ENCODE measurements at places on chromosomes 2 and 18.

- DNase-seq = no peak
Measured at GRCh38 chr2:226066873-226067272, 667.4 kb downstream of the NYAP2 start.

GRCh38 chr2:23065936-23066335 is 319.0 kb upstream of the KLHL29 start:
- DNase-seq = no peak

DNA sequence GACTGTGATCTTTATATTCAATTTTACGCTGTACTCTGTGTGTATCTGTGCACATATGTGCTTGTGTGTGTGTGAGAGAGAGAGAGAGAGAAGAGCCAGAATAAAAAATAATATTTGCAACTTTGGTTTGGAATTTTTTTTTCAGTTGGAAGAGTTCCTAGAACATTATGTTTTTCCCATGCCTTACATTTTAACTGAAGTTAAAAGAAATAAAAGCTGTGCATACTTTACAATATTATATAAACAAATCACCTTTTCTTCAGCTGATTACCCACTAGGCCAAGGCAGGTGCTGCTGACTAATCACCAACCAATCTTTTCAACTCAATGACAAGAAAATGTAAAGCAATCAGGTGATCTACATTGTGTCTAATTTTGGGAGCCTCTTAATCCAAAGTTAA is 366.3 kb downstream of the NYAP2 start:
- no peak for DNase-seq

DNA sequence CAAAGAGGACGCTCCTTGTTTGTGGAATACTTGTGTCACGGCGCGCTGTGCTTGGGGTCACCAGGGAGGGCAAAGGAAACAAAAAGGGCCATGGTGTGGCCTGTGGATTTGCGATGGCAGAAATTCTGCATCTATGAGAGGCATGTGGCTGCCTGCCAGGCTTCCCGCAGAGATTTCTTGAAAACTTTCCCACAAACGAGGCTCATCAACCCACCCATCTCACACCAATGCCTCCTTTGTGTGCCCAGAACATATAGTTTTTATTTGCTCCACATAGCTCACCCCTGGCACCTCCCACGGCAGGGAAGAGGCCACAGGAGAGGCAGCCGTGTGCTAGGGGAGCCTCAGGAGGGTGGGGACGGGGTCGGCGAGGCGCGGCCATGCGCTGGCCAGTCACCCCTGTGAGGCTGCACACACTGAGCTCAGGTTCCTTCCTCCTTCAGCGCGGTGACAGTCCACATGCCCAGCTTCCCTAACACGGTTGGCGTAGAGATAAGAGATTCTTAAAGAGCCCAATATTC is 100.3 kb downstream of the MBP start:
- DNase-seq = no peak

DNA sequence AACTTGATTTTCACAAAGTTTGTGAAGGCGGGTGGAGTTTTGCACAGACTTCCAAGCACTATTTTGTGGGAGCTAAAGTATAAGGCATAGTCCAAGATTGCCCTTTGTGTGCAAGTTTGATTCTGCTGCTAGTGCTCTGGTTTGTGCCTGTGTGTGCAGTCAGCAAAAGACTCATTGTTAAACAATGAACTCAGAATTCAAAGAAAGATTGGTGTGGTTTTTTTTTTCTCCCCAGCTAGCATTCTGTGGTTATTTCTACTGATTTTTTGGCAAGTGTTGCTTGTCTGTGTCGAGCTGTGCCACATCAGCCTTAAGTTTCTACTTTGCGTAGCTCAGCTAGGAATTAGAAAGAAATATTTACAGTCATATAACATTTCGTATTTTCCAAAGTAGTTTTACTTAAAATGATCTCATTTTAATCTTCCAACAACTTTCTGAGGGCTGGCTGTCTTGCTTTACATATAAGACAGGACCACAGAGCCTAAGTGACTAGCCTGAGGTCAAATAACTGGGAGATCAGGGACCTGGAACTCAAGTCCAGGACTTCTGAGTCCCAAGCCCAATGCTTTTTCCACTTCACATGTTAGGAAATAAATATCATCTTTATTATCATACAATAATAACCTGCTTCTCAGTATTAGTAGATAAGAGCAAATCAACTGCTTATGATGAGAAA is 69.8 kb downstream of the BABAM2 start:
- no peak for DNase-seq

GRCh38 chr2:81196933-81197628 is 892.5 kb upstream of the LRRTM1 start:
- no peak for DNase-seq

- no peak for DNase-seq
Measured at GRCh38 chr2:88638123-88638650, 10.9 kb upstream of the EIF2AK3 start.

DNA sequence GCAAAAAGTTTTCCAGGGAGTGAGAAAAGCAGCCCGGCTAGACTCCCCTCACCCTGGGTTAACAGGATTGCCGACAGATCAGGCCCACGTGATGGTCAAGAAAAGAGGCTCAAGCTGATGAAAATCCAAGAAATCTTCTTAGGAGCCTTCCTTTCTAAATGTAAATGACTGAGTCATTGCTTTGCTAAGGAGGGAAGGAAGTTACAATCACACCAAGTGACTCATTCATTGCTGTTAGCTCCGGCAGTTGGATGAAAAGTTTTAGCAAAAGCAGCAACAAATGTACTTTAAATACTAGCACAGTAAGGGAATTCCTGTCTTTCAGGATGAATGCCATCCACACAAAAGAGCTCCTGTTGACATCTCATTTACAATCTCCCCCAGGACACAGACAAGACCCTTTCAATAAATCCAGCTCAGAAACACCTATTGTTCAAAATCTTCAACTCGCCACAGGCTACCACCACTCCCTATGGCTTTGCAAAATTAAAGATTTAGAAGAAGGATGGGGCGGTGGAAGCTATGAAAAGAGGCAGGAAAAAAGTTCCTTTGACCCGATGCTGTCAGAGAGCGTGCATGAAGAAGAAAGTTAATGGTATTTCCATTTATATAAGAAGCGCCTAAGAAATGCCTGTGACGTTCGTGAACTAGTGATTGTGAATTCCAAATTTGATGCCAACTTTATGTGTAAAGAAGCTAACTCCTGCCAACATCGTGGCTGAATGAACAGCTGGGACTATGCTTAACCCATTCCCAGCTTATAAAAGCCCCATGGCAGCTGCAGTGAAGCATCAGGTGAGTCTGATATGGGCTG is 153.7 kb downstream of the TGIF1 start:
- peak; percentile 68 for DNase-seq

DNA sequence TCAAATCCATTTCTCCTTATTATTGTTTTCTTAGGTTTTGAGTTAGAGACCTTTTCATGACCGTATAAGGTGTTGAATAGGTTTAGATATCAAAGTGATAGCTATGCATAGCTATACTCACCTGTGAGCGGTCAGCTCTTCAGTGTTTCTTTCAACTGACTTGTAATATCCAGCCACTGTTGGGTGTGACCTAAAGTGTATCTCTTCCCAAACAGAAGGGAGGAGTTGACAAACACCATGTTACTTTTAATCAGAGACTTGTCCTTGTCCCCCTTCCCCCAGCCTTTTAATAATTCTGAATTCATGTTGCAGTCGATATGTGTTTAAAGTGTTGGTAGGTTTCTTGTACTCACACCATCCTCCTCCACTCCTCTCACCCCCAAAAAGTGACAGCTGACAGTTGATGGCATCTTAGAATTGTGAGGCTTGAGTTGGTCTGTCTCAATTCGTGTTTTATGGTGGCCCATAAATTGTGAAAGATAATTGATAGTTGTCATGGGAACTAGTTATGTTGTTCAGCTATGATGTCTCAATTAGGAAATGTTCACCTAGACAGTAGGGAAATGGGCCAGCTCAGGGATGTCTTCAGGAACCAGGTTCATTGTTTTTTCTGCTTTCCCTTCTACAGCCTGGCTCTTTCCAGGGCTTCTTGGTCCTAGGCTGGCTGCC is 12.0 kb downstream of the NEDD4L start:
- DNase-seq = no peak

DNA sequence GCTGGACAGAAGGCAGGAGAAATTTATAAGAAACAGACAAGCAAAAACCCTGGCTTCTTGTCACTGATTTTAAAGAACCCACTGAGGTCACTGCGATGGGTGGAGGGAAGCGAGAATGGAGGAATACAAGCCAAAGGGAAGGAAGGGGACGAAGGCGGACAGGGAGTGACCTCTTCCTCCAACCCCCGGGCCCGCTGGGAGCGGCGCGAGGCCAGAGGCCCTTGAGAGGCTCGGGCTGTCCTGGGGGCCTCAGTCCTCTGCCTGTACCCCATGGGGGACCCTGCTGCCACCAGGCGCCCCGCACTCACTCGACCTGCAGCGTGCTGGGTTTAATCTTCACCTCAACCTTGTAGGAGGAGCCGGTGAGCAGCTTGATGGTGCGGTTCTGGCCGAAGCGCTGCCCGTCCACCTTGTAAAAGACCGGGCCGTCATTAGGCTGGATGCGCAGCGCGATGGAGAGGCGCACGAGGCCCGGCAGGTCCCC is 793 bp downstream of the CNRIP1 start:
- DNase-seq = no peak

DNA sequence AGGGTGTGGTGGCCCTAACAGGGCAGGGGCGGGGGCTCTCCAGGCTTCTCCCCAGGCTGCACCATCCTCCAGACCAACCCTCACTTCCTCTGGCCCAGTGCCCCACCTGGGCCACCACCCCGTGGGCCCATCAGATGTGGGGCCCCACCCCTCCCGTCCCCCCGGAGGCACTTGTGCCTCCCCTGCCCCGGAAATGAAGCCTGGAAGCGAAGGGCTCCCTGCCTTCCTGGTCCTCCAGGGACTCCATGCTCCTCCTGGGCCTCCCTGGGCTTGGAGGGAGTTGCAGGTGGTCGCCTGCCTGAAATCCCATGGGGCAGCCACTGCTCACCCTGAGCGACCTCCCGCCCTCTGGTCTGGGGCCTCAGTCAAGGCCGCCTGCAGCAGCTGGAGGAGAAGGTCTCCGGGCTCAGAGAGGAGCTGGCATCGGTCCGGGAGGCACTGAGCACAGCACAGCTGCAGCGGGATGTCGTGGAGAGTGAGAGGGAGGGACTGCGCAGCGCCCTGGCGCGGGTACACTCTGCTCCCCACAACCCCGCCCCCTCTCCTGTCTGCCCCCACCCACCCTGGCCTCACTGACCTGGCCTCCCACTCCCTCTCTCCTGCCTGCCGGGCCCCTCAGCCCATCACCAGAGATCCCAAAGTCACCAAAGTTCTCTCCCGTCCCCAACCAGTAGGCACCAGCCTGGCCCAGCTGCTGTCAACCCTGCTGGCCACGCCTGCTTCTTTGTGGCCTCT is 28.0 kb downstream of the CROCC2 start:
- peak; percentile 6 for DNase-seq

DNA sequence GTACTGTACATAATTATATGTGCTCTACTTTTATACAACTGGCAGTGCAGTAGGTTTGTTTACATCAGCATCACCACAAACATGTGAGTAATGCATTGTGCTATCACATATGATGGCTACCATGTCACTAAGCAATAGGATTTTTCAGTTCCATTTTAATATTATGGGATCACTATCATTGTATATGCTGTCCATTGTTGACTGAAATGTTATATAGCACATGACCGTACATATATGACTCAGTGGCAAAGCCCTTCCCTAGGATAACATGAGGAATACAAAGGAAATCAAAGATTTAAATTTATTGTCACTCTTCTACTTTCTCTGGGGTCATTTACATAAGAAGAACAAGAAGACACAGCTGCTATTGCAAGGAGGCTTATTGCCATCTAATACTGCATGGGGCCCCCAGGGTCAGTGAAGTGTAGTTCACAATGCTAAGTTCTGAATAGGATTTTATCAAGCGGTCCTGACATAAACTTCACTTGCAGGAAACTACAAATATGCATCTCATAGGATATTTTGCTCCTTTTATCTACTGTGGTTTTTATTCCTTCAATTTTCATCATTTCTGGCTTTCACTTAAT is 21.8 kb downstream of the PDE1A start:
- DNase-seq = no peak

DNA sequence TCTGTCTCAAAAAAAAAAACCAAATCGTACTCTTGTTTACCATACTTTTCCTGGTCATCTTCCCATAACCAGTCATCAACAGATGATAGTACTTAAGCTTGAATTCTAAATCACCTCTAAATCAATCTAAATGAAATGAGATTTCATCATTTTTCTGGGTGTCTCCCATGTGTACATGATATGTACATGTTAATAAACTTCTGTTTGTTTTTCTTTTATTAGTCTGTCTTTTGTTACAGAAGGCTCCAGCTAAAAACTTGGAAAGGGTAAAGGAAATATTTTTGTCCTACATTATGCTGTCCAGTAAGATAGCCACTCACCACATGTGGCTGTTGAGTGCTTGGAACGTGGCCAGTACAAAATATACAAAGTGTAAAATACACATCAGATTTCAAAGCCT is 78.7 kb upstream of the MSH6 start:
- no peak for DNase-seq

GRCh38 chr2:221848286-221848685 is 276.2 kb upstream of the EPHA4 start:
- DNase-seq = no peak

DNA sequence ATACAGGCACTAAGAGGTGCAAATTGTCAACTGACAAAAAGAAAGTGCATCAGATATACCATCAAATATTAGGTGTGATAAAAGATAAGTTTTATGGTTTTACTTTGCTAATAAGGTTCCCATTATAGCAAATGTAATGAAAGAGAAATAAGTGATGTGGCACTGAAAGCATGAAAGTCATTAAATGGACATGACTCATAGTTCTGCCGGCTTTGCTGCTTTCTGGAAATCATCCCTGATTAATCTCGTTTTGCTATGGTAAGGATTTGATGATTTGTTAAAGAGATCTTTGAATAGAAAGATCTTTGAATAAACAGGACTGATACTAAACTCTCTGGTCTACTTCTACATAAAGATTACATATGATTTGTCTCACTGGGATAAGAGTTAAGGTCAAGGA is 72.7 kb downstream of the CLIP4 start:
- DNase-seq = no peak

GRCh38 chr2:239036819-239037558 is 189.1 kb downstream of the TWIST2 start:
- DNase-seq = no peak

- DNase-seq = no peak
Measured at GRCh38 chr2:159153463-159153862, 133.0 kb downstream of the WDSUB1 start.

GRCh38 chr2:52084759-52085158 is 1052.8 kb upstream of the NRXN1 start:
- DNase-seq = no peak

GRCh38 chr18:2411381-2411960 is 159.8 kb downstream of the METTL4 start:
- DNase-seq = no peak

- DNase-seq = no peak
Measured at GRCh38 chr18:12072996-12073395, 20.6 kb upstream of the ANKRD62 start.
